CD8-positive, alpha-beta T cell (primary cell): ENCODE measurements at places on chromosomes 1 and 21.

DNA sequence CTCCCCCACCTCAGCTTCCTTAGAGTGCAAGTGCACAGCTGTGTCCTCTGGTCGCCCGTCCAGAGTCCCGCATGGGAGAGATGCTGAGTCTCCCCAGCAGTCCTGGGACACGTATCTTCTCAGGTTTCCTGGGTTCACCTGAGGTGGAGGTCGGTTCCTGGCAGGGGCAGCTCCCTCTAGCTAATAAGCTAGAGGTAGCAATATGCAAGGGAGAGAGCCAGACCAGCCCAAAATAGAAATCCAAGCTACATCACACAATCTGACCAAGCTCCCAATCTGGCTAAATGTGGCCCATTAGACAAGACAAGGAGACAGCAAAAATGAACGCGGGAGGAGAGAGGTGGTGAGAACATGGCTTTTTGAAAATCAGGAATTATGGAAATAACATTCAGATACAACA, 30.9 kb upstream of the CADM3 start:
- DNase-seq = no peak

- no peak for DNase-seq
Observed at GRCh38 chr1:65048335-65048734, 82.0 kb upstream of the JAK1 start.

GRCh38 chr1:205601205-205601604, 30.6 kb downstream of the ELK4 start:
- no peak for DNase-seq

DNA sequence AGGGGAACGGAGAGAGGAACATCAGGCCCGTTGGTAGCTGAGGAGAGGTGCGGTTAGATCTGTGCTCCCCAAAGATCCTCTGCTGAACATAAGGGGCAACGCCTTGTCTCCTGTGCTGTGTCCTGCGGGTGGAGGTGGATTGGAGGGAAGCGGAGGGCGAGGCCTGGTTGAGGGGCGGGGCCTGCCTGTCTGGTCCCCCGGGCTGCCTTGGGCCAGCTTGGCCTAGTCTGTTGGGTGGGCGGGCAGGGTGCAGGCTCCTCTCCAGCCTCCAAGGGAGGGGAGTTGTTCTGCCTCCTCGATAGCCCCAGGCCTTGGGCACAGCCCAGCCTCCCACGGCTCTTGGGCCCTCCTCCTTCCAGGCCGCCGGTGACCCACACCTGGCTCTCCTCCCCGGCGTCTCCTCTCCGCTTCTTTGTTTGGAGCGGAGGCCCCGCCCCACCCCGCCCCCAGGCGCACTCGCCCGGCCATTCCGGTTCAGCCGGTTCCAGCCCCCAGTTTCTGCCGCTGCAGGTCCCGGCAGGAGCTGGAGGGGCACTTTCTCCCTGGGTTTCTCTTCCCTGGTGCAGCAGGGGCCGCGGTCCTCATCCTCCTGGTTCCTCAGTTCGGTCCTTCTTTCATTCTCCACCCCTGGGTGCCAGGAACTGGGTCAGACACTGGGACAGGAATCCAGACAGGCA, 19.4 kb downstream of the PTPRF start:
- no peak for DNase-seq

GRCh38 chr21:33128538-33128937, 58.6 kb downstream of the OLIG1 start:
- DNase-seq = no peak

GRCh38 chr1:236070753-236071152, 5.9 kb upstream of the NID1 start:
- DNase-seq = no peak

- DNase-seq = no peak
Observed at GRCh38 chr1:79695138-79695537, 688.6 kb upstream of the ADGRL4 start.

- peak; percentile 27 for DNase-seq
Observed at GRCh38 chr1:205430696-205431305, 8.9 kb upstream of the LEMD1 start.

DNA sequence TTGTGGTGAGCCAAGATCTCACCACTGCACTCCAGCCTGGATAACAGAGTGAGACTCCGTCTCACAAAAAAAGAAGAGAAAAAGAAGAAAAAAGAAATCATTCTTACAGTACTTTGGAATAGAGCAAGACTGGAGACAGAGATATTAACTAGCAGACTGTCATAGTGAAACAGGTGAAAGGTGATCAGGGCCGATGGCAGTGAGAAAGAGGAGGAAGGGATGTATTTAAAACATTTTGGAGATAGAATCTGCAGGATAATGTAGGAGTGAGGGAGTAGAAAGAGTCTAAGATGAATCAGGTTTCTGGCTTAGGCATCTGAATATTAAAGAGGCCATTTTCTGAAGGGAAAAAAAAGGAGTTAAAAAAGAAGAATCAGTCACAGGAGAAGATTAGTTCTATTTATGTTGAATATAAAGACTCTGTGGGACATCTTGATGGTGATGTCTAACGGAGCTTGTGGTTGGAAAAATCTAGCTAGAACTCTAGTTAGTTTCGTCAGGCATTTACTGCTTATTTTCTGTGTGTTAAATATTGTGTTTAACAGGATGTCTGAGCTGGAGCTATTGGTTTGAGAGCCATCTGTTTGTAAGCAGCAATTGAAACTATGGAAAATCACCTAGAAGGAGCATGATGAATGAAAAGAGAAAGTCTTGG, 28.4 kb downstream of the BCL9 start:
- no peak for DNase-seq

DNA sequence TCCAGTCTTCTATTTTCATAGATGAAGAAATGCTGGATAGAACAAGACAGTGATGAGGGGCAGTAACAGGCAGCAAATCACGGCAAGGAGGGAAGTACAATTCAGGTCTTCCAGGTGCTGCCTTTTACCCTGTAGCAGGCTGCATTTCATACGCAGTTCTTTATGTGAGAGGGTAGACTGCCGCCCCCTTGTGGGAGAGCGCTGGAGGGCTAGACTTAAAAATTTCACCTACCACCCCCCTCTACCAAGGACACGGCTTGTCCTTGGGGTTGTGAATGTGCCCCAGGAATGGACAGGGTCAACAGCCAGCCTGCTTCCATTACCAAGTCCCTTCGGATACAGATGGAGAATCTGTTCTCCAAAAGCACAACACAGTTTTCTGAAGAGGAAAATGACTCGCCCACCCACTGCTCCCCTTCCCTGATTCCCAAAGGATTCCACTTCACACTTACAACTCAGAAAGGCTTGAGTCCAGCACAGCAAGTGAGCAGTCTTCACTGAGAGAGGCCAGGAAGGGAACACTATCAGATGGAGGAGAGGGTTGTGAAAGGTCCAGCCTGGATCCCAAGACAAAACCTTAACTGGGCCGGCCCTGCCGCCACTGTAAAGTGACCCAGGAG, 7.4 kb downstream of the WDR77 start:
- DNase-seq = peak; percentile 71

GRCh38 chr1:179167955-179168354, 61.5 kb downstream of the ABL2 start:
- no peak for DNase-seq

DNA sequence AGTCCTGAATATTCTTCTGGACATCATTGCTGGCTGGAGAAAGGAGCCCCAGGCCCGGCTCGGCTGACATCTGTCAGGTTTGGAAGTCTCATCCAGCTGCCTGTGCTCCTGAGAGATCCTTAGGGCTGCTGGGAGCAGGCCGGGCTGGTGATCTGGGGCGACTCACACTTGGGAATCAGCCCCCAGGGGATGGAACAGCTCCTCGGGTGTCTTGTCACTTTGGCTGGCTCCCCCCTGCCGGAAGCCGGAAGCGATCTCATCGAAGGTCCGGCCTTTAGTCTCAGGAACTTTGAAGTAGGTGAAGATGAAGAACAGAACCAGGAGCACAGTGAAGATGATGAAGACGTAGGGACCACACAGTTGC, 31.8 kb downstream of the SLC2A1 start:
- no peak for DNase-seq

- no peak for DNase-seq
Observed at GRCh38 chr1:93662481-93663207, 19.0 kb downstream of the BCAR3 start.

DNA sequence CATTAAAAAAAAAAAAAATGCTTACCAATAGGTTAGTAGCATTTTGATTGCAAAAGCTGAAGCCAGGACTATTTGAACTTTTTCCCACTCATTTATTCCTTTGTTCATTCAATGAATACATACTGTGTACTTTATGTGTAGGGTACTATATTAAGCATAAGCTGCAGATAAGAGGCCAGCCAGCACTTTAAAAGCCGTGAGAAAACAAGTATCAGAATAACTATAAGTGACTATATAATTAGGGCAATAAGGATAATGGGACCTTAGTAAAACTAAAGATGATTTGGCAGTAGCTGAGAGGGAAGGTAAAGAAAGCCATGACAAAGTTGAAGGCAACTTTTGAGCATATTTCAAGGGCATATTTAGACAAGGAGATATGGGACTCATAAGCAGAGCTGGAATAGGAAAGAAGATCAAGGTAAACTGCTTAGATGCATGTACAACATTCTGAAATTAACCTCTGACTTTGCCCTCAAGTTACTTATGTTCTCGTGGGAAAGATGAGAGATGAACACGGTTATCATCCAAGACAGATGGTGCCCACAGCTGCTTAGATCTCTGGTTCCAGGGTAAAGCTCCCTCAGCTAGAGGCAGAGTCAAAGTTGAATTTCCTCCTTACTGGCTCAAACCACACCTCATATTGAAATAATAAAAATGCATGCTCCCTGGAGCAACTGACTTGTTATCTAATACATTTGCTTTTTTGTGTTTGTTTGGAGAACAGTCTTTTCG, 44.0 kb upstream of the FMO2 start:
- no peak for DNase-seq

GRCh38 chr1:27300341-27301051, 21.5 kb upstream of the TMEM222 start:
- peak; percentile 74 for DNase-seq

- no peak for DNase-seq
Observed at GRCh38 chr1:47191940-47192457, 2.2 kb upstream of the PDZK1IP1 start.

- DNase-seq = no peak
Observed at GRCh38 chr1:204079608-204079999, 6.7 kb downstream of the SOX13 start.

DNA sequence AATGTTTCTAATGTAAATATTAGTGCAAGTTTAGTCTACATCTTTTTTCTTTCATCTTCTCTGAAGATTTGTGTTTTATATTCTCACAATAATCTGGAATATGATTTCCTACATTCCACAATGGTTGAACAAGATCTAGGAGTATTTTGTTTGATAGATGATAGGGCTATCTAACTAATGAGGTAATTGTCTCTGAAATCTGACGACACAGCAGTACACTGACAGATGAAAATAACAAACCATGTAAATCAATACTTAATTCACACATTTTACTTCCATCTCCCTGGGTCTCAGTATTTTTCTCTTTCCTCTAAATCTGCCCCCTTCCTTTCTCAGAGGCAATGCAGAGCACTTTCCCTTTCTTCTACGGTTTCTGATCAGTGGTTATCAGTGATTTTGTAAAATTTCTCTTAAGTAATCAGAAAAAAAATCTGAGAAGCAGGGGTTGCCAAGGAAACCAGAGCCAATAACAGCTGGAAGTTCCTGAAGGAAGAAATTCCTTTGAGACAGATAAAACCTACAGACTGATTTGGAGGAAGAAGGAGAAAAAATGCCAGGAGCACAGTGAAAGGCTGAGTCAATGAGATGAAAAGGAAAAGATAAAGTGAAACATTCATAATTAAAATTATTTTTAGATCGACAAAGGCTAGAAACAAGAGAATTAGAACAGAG, 7.3 kb upstream of the ANKRD13C start:
- DNase-seq = no peak

DNA sequence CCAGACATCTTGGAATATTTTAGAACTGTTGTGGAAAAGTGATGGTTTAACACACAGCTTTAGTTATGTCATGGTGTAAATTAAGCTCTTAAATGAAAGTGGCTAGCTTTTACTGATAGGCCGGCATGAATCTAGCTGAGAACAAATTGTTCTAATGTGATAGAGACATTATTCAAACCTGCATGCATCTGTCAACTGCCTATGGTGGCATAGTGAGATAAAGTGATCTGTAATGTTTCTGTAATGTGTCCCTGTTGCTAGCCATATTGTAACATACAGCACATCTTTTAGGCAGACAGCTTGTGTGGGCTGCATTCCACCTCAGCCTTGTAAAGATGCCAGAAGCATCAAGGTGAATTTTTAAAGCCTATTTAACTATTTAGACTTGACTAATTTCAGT, 16.0 kb downstream of the LRIG2 start:
- DNase-seq = no peak

- no peak for DNase-seq
Observed at GRCh38 chr1:108881369-108881768, 4.6 kb downstream of the GPSM2 start.

DNA sequence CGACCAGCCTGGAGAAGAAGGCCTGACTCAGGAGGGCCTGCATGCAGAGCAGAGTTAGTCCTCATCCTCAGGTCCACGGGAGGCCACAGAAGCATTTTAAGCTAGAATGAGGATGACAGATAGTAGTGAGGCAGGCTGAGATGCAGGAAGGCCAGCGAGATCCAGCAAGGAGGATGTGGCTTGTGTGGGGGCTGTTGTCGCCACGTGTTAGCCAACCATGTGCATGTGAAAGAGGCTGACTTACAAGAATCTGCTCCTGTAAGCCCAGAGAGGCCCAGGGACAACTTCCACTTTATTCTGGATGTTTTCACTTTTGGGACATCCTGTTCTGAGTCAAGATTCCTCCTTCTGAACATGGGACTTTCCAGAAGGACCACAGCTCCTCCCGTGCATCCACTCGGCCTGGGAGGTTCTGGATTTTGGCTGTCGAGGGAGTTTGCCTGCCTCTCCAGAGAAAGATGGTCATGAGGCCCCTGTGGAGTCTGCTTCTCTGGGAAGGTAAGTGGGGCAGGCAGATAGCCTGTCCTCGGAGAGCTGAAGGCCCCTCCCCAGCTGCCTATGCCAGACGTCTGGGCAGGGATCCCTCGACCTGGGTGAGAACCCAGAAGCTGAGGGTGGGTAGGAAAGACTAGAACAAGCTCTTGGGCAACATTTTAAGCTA, at the start of gene SLAMF8:
Gene SLAMF8 (plus strand): TSS at position 433 of the 661 bp plus-strand sequence. CDS start 26 bp downstream, at position 459.
- DNase-seq = peak; percentile 88

- no peak for DNase-seq
Observed at GRCh38 chr1:157113106-157113505, 13.5 kb upstream of the ETV3L start.

- no peak for DNase-seq
Observed at GRCh38 chr1:236345728-236346127, 48.4 kb upstream of the EDARADD start.

DNA sequence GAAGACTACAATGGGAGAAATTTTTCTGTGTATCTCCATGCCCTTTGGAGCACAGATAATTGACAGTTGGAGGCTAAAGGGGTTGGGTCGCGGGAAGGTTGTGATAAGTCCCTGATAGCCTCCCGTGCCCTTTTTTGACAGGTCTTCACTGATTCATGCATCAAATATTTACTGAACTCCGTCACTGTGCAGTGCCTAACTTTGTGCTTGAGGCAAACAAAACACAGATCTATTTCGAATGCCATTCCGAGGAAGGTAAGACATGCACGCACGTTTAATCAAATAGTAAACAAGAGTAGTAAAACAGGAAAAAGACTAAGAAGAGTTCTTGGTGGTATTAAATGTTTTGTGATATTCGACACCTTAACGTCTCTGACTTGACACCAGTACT, 494 bp upstream of the PIP5K1A start:
- no peak for DNase-seq
